ENCODE measurements at places on chromosomes 7 and 10.

GRCh38 chr7:58316-58715 is 134.1 kb upstream of the FAM20C start:
- H3K27ac ChIP-seq = no peak overlapping the region
- no peaks in the 10 kb centered on the region for H3K4me1 ChIP-seq
- H3K4me3 ChIP-seq = no peak overlapping the region
- DNase-seq = no peak
- no peaks in the 10 kb centered on the region for H3K36me3 ChIP-seq

DNA sequence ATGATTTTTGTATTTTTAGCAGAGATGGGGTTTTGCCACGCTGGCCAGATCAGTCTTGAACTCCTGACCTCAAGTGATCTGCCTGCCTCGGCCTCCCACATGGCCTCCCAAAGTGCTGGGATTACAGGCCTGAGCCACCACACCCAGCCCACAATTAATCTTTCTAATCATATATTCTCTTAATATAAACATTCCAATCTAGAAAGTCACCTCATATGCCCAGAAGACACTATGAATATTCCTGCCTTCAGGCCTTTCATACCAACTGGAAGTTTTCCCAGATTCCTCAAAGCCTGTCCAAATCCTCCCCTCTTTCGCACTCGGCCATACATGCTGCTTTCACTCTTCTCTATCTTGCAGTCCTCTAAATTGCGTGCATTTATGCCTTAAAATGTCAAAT is 32.6 kb downstream of the PDZD8 start:
- H3K27me3 ChIP-seq = no peaks in the 10 kb centered on the region
- H3K36me3 ChIP-seq = no peaks in the 10 kb centered on the region
- H3K27ac ChIP-seq = no peak overlapping the region
- no peak overlapping the region for H3K4me3 ChIP-seq

DNA sequence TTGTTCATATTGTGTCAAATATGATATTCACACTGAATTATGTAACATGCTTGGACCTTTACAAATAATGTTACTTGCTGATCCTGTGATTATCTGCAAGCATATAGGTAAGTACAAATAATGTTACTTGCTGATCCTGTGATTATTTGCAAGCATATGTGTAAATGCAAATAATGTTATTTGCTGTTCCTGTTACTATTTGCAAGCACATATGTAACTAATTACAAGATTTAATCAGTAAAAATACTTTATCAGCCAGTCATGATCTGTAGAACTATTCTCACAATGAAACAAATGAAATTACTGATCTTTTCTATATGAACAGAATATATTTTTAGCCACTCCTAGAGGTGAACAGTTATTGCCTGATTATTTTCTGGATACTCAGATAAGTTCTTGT is 44.7 kb upstream of the NPY start:
- no peak overlapping the region for H3K27ac ChIP-seq
- no peaks in the 10 kb centered on the region for H3K27me3 ChIP-seq

GRCh38 chr7:29381206-29382094 is 182.2 kb upstream of the PRR15 start:
- no peaks in the 10 kb centered on the region for H3K36me3 ChIP-seq
- H3K4me3 ChIP-seq = no peak overlapping the region

Data from ovary (tissue), 10 donors.